ENCODE measurements at places on chromosomes 5 and 9.

DNA sequence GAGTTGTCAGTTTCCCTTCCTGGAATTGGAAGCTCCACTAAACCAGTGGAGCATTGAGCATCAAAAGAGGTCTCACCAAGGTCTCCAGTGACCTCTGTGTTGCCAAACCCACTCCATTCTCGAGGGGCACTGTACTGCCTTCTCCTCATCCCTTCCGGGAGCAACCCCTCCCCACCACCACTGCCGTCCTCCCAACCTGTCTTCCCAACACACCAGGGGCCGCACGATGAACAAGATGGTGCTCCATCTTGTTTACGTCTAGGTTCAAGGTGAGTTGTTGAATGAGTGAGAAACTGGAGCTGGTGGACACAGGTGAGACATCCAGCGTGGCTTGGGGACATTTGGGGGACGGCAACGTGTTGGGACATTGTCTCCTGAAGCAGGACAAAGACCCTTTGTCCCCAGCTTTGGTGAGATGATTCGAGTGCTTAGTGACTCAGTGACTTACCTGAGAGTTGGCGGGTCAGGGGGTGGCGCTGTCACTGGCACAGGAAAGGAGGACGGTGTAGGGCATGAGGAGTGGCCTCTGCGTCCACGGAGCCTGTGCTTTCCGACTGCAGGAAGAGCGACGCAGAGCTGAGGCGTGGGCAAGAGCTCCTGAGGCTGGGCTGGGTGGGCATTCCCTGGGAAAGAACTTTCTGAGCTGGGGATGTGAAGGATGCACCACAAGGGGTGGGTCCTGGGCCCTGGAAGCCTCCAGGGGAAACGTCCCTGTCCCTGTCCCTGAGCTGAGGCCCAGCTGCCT, 44.8 kb upstream of the RNU6ATAC start:
- DNase-seq, result no peak

DNA sequence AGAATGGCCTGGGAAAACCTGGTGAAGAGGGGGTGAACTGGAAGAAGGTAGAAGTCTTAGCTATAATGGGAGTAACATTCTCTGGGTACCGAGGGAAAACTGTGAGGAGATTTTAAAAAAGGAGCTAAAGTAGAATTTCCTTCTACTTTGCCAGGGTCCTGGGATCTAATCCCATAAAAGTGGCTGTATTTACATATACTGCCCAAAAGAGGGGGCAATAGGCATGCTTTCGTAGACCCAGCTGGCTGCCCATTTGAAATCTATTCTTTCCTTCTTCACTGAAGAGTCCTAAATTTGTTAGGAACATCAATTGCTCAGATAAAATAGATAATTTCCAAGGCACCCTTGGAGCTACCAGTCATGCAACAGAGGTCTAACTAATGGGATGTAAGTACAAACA, 159.2 kb downstream of the CDC42SE2 start:
- no peak for DNase-seq

GRCh38 chr9:99579964-99580363, 241.7 kb upstream of the NR4A3 start:
- no peak for DNase-seq

DNA sequence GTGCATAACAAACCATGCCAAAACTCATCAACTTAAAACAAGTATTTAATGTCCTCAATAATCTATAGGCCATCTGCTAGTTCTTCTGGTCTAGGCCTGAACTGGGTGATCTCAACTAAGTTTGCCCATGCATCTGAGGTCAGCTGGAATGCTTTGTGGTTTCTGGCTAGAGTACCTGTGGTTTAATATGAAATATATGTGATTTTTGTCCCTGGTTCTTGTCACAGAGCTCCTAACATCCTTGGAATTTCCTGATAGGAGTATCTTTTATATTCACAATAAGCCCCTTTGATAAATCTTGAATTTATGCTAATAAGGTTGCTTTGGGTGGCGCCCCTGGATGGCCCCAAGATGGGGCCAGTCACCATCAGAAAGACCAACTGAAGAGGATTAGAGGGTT, 535.9 kb downstream of the DNAH5 start:
- no peak for DNase-seq

DNA sequence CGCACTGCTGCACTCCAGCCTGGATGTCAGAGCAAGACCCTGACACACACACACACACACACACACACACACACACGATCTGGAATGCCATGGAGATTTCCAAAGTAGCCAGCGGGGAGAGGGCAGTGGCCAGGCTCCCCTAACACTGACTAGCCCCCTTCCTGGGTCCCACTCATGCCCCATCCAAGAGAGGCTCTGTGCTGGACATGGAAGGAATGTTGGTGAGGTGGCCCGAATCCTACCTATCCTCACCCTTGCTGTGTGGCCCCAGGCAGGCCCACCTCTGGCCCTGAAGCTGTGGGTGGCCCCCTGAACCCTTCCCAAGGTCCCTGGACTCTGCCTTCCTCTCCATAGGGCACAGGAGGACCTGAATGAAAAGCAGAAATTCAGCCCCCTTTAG, 7.3 kb downstream of the BRD3 start:
- no peak for DNase-seq

- DNase-seq, result no peak
Measured at GRCh38 chr9:69719983-69720382, 39.8 kb downstream of the PTAR1 start.

GRCh38 chr5:83517072-83517687, 45.6 kb downstream of the VCAN start:
- no peak for DNase-seq

DNA sequence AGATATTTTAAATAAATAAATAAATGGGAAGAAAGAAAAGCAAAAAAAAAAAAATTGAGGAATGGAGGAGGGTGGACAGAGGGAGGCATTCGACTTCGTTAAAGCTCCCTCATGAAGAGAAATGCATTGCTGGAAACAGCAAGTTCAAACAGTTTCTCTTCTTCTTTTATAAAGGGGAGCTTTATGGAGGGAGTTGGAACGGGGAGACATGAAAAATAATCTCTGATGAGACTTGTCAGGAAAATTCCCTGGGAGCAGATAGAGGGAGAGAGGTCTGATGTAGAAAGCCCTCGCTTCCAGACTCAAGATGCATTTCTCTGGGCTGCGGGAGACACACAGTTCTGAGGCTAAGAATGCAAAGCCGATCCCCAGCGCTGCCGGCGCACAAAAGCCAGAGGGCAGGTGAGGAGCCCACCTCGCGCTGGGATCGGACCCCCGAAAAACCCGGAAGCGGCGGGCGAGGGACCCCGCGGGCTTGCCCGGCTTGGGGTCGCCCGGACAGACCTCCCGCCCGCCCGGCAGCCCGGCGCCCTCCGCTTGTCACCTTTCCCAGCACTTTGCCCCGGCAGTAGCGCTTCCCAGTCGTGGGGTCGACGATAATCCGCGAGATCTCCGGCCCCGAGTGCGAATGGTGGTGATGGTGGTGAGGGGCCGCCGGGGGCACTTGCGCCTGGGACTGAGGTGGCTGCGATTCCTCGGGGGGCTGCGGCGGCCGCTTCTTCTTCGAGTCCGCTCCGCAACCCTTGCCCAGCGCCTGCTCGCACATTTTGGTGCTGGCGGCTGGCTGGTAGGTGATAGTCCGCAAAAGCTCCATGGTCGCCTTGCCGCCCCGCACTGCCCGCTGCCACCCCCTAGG, 512 bp downstream of the PLK2 start:
- peak; percentile 45 for DNase-seq

- no peak for DNase-seq
Measured at GRCh38 chr5:159700016-159700415, 216.3 kb upstream of the ADRA1B start.

DNA sequence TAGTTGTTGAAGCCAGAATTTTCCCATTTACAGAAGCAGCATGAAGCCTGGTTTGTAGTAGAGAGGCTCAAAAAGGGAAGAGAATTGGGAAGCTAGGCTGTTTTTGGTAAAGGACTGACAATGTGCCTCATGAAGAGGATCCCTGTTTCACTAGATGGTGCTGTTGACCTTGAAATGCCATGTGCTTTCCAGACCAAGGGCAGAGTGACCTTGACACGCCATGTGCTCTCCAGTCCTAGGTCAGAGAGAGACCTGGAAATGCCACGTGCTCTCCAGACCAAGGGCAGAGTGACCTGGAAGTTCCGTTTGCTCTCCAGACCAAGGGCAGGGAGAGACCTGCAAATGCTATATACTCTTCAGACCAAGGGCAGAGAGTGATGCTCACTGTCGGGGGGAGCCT, 32.0 kb downstream of the UNC13B start:
- DNase-seq, result no peak

- DNase-seq, result no peak
Measured at GRCh38 chr9:88947581-88948573, 43.4 kb upstream of the S1PR3 start.

- DNase-seq, result no peak
Measured at GRCh38 chr5:51517838-51518237, 134.6 kb downstream of the ISL1 start.

DNA sequence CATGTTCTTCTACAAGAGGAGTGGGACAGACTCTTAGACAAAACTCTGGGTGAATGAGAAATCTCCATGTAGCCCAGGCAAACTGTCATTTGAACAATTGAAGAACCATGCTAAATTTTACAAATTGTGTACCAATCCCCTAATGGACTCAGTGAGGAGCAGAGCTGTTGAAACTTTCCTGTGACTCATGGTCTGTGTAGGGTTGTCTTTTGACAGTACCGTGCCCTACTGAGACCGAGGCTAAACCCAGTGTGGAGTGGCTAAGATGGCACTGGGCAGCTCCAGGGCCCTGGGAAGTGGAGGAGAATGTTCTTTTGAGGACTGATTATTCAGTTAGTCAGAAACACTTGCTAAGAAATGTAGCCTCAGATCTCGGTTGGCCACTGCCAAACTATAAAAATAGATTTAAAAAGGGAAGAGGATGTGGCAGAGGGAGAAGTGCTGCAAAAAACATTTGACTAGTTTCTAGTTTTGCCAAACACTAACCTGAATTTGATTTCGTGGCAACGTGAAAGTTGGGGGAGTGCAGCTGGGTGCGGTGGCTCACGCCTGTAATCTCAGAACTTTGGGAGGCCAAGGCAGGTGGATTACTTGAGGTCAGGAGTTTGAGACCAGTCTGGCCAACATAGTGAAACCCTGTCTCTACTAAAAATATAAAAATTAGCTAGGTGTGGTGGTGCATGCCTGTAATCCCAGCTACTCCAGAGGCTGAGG, 24.7 kb downstream of the POU4F3 start:
- no peak for DNase-seq

DNA sequence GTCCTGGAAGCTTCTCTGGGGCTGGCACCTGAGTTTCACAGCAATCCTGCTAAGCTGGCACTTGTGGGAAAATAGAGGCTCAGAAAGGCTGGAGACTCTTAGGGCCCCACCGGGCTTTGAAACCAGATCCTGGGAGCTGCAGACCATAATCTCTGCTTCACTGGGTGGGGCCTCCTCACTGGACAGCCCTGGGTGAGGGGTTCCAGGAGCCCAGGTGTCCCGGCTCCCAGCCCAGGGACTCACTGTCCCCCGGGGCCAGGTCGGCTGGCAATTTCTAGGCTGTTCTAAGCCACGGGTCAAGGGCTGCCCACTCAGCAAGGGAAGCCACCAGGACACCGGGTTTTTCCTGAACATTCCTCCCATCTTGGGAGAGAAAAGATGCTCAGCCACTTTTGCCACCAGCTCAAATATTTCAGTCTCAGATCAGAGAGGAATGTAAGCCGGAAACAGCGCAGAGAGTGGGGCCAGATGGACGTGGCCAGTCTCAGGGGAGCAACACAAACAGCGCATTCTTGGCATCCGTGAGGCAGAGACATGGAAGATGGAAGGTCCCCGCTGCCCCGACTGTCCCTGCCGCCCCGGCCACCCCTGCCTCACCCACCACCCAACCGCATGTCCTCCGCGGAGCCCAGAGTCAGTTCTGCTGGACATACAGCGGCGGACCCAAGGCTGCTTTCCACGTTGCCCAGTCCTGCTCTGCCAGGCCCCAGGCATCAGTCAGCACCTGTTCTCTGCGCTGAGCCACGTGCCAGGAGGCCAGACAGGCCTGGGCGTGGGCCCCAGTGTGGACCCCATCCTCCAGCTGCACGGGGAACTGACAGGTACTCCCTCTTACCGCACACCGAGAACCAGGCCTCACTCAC, 72.6 kb downstream of the VAV2 start:
- no peak for DNase-seq

DNA sequence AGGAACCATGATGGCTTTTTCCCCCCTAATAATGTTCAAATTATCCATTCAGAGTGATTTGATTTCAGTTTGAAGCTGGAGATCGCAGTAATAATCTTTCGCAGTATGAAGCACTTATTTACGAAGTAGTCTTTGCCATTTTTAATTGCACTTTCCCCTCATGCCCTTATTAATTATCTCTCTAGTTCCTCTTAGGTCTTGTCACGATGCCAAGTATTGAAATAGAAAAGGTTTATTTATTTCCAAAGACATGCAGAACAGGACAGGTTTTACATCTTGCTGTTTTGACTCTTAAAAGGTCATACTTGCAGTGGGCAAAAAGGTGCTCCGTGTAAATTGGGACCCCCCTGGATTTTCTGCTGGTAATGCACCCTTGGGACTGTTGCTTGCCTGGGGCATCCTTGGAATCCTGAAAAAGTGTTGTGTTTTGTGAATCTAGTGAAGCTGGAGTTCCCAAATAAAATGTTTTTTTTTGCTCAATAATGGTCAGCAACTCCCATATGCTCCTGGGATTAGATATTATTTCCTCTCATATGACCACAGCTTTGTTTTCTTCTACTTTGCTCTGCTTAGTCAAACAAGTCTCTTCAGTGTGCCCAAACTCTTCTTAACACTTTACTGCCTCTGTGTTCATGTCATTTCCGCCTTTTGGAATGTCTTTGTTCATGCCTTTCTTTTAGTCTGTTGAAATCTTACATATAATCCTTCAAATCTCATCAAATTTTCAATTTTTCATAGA, 278.3 kb downstream of the TMEM38B start:
- DNase-seq, result peak; percentile 50

- DNase-seq, result no peak
Measured at GRCh38 chr5:156230887-156231286, 96.1 kb upstream of the SGCD start.

GRCh38 chr9:119298076-119298853, 71.0 kb downstream of the BRINP1 start:
- no peak for DNase-seq

DNA sequence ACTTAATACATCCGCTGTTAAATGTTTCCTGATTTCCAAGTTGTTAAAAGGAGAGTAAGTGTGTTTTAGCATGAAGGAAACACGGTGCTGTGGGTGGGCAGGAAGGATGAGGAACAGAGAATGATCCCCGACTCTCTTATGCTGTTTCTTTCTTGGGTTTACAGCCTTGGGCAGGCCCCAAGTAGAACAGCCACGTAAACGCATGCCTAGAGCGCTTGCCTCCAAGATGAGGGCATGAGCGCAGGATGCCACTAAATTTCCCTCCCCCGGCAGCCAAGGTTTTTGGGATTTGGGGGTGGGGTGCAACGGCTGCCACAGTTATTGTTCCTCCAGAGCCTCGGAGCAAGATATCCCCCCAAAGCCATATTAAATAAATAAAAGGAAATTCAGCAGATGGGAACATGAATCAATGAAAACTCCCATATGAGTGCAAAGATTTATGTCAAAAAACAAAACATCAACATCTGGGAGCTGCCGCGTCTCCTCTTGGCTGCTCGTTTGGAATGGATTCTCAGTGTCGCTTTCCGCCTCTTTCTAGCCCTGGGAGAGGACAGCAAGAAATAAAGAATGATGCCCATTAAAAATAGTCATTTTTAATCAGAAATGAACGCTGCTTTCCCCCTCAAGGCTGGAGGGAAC, 10.0 kb upstream of the DELE1 start:
- no peak for DNase-seq
